ENCODE measurements at places on chromosomes 1 and 21.

- DNase-seq: no peak
Observed at GRCh38 chr1:225554216-225554812, 98.6 kb downstream of the ENAH start.

GRCh38 chr21:45392573-45392971 lies 12.4 kb upstream of the COL18A1 start:
- DNase-seq: peak; percentile 15

DNA sequence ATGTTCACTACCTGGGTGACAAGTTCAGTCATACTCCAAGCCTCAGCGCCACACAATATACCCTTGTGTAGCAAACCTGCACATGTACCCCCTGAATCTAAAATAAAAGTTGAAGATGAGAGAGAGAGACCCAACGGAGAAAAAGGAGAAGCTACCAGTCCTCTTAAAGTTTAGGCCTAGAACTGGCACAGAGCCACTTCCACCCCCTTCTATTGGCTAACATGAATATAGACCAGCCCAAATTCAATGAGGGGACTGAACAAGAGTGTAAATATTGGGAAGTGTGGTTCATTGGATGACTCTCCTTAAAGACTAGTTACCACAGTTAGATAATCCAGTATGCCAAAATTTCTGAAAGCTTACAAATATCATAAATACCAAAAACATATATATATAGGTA lies 139.9 kb upstream of the ATP1B1 start:
- no peak for DNase-seq

GRCh38 chr21:39441502-39442475 lies 3.8 kb downstream of the LCA5L start:
- DNase-seq: no peak

DNA sequence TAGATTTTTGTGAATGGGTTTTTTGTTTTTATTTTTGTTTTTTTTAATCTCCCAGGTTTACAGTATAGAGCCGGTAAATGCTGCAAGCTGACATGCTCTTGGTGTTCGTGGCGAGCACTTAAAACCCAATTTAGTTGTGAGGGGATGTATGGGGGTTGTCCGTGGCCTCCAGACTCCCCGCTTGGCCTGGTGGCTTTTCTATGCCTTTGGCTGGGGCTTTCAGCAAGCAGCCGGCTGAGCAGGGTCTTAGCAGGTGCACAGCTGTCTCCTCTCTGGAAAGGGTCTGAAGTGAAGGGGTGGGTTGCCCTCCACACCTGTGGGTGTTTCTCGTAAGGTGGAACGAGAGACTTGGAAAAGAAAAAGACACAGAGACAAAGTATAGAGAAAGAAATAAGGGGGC lies 31.0 kb upstream of the EFHD2 start:
- DNase-seq: no peak

DNA sequence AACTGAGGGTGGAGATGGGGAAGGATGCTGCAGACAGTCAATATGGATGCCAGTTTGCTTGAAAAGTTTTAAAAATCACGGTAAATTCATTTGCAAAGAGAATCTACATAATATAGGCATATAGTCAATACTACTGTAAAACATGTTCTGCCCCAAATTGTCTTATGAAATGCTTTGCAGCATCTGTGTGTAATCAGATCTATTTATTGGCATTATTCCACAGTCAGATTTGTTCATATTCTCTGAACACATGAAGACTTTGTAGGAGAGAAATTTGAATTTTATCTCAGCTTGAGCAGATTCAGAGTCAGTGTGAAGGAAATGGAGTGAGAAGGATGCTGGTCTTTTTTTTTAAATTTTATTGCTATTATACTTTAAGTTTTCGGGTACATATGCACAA lies 88.5 kb downstream of the PLPPR4 start:
- no peak for DNase-seq

DNA sequence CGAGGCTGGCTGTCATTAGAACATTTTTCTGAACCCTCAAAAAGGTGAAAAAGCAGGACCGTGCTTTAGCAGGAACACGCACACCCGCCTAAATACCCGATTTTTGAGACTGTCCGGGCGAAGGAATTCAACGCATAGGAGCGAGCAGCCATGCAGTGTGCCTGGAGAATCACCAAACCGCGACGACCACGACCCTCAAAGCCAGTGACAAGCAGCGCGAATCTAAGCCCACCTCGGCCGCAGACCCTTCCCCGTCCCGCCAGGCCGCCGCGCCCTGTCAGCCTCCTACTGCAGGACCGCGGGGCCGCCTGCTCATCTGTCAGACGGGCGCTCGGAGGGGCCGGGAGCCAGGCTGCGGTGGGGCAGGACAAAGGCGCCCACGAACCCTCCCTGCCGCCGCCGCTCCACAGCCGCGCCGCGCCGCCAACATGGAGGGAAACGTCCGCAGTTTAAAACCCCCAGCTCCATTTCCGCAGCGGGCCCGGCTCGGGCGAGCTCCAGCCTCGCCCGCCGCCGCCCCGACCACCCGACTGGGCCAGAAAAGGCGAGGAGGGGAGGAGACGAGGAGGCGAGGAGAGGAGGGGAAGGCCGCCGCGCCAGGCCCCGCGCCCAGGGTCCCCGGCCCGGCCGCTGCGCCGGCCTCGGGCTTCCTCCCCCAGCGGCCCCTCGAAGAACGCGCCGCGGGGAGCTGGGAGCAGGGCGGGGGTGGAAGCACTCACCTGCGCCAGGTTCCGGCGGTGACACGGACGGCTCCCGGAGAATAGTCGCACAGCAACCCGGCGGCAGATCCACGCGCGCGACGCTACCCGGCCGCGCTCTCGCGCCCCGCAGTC lies at the start of gene LBR:
Gene LBR, minus strand, starts transcription at position 804 of the 833 bp plus-strand sequence. CDS start 3,963 bp downstream, outside the sequence.
- no peak for DNase-seq

DNA sequence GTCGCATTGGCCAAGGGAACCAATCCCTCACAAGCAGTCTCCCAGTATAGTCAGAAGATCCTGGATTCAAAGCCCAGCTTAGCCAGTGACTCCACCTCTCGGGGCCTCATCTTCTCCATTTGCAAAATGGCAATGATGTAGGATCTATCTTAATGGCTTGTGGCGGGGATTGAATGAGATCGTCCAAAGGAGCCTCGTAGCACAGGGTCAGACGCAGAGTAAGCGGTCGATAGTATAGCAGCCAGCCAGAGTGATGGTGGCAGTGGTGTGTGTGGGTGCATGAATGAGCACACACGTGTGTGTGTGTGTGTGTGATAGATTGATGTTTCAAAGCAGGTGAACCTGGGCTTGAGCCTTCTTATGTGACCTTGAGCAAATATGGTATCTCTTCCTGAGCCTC lies 79.8 kb upstream of the WNT4 start:
- no peak for DNase-seq

GRCh38 chr1:27672750-27673112 lies 739 bp upstream of the IFI6 start:
- DNase-seq: no peak

- no peak for DNase-seq
Observed at GRCh38 chr1:60847391-60847790, 235.0 kb upstream of the NFIA start.

DNA sequence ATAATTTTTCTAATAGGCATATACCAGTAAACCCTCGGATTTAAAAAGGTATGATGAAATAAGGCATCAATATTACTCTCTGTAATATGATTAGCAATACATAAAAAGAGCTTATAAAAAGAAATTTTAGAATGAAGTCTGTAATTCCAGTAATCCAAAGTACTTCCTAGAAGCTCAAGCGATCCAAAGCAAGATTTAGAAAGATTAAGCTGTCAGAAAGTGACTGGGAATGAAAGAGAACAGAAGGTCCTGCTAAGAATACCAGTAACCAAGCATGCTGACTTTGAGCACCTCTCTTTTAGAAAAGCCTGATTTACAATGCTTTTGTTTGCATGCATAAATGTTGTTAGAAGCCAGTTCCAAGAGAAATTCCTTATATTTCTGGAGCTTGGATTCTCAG lies 125.1 kb downstream of the GIPC2 start:
- no peak for DNase-seq

DNA sequence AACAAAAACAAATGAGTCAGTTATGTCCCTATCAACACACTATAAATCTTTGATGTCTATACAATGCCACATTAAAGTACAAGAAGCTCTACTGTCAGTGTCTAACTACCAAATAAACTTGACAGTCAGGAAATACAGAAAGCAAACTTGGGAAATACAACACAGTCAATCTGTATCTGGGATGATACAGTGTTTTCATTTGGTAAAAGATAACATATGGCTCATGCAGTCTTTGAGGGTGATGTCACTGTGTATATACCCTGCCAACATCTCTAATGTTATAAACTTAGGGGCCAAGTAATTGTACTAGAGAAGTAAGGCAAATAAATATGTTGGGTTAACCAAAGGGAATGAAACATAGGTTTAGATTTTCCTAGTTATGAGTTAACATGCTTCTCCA lies 552.5 kb upstream of the ADAMTS5 start:
- DNase-seq: no peak

GRCh38 chr1:115425442-115425841 lies 87.4 kb upstream of the NGF start:
- DNase-seq: no peak

DNA sequence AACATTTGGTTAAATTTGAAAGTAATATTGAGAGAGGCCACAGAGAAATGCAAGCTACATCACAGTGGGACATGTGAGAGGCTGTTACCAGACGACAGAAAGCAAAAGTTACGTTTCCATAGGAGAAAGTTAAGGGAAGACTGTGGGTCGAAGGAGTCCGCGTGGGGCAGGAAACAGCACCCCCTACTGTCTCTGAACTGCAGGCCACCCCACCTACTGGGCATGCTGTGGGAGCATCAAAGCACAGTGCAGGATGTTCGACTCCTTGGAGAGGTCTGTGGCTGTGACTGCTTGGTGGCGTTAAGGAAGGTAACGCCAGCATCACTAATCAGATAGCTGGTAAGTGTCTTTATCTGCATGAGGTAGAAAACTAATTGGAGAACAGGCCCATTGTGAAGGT lies 123.9 kb downstream of the PTBP2 start:
- DNase-seq: peak; percentile 45

DNA sequence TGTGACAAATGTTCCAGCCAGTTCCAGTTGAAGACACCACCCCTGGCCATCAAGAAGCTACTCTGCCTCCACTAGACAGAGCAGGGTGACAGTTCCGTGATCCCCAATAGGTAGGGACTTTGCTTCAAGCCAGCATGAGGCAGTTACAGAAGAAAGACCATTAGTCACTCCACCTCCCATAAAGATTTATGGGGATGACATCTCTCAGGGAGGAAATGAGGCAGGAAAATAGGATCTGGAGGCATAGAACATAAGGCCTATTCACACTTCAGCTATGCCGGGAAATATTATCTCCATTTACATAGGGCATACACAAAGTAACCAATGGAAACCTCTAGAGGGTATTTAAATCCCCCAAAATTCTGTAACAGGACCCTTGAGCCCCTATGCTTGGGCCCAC lies 3.5 kb upstream of the GBP7 start:
- DNase-seq: no peak

DNA sequence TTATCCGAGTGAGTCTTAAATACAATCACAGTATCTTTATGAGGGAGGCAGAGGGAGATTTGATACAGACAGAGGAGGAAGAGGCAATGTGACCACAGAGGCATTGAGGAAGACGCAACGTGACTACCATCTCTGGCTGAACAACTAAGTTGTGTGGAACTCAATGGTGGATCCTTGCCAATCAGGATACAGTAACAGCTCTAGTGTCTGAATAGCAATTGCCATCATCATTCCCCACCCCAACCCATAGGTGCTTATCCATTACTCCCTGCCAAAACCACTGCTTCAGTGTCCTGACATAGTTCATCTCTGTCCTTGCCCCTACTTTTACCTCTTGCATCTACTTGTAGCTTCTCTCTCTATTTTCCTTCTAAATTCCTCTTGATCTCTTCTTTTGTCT lies 20.5 kb upstream of the RHBDL2 start:
- DNase-seq: no peak

DNA sequence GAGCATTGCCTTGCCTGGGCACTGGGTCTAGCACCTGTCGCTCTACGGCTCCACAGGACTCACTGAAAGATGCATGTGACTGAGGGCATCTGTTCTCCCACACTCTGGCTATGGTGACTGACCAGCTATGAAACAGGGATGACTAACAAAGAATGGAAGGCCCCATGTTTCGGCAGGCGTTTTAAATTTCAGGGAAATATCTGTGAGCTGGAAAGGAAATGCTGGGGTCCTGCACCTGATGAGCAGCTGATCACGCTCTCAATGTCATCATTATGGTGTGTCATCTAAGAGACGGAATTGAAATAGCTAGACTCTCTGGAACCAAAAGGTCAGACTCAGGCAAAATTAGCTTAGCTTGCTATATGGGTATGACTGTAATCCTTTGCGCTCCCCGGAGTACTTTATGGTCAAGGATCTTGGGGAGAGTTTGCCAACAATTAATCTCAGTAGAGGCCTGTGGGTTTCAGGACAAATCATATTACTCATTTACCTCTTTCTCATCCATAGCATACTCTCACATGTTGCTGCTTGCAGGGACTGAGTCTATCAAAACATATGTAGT lies 24.5 kb upstream of the PALMD start:
- no peak for DNase-seq

GRCh38 chr1:11845641-11846335 lies 1.8 kb downstream of the NPPA start:
- DNase-seq: no peak

DNA sequence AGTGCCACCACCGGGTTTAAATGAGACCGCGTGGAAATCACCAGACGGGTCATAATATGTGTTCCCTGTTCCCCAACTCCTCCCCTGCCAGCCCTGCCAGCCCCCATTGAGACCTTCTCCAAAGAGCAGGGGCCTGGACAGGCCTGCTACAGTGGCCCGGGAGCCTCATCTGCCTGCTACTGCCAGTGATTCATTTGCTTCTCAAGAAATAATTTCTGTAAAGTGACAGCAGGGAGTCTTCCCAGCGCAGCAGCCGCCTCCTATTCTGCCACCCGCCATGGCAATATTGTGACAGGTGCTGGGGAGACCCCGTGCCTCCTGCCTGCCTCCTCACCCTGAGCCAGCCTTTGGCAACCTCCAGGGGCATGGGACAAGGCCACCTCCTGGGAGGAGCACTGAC lies 8.9 kb downstream of the IFFO2 start:
- no peak for DNase-seq

DNA sequence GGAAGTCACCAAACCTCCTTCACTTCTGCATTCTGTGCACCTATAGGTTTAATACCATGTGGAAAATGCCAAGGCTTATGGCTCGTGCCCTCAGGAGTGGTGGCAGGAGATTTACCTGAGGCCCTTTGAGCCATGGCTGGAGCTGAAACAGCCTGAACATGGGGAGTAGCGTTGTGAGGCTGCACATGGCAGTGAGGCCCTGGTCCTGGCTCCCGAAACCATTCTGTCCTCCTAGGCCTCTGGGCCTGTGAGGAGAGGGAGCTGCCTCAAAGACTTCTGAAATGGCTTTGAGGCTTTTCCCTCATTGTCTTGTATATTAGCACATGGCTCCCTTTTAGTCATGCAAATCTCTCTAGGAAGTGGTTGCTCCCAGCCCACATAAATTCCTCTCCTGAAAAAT lies 20.6 kb downstream of the PTGFR start:
- DNase-seq: no peak

- no peak for DNase-seq
Observed at GRCh38 chr1:85015826-85016225, 18.9 kb upstream of the MCOLN2 start.

DNA sequence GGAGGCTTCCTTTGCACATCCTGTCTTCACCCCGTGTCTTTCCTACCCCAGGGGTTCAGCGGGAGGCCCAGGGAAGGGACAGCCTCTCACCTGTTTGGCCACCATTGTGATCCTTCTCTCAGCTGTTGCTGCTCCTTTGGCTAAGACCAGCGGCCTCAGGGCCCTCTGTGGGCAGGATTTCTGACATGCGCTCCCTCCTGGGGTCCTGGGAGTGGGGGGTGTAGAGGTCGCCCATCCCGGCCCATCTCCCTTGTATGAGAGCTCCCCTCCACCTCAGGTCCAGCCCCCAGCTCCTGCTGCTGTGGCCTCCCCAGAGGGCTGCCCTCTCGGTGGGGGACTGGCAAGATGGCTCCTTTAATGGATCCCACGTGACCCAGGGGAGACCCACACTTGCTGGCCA lies 120.5 kb downstream of the PRDM2 start:
- DNase-seq: no peak

All from activated naive CD8-positive, alpha-beta T cell treated with anti-CD3 and anti-CD28 coated beads, Interleukin-2, amount 10 ng/mL, durations not matched to agents 7 days and 5 days (primary cell).